ENCODE measurements at places on chromosomes 3 and 15.

GRCh38 chr15:70030851-70031250 is 66.9 kb downstream of the TLE3 start:
- DNase-seq: no peak

DNA sequence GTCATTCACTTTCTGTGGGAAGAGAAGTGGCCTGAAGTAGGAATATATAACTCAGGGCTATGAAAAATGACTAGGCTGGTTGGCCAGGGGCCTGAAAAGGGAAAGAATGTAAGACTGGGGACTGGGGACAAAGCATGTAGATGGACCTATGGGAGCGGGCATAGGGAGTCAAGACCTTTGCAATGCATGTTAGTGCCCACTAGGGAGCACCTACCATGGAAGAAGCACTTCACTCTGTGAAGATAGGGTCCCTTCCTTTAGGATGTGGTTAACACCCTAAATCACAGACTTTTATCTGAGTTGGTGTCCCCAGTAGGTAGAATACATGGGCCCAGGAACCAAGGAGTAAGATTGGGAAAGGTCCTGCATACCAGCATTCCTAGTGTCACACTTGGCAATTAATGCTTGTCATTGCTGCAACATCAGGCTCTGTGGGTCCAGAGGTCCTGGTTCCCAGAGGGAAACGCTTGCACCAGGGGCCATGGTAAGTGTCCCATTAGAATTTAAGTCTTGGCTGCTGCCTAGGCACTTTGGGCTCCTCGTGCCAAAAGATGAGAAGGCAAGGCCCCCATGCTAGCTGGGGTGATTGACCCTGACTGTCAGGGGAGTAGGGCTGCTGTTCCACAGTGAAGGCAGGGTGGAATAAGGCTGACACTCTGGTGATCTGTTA is 79.6 kb downstream of the CRYGS start:
- no peak for DNase-seq

GRCh38 chr3:108472001-108472591 is 38.3 kb downstream of the MYH15 start:
- DNase-seq: no peak

DNA sequence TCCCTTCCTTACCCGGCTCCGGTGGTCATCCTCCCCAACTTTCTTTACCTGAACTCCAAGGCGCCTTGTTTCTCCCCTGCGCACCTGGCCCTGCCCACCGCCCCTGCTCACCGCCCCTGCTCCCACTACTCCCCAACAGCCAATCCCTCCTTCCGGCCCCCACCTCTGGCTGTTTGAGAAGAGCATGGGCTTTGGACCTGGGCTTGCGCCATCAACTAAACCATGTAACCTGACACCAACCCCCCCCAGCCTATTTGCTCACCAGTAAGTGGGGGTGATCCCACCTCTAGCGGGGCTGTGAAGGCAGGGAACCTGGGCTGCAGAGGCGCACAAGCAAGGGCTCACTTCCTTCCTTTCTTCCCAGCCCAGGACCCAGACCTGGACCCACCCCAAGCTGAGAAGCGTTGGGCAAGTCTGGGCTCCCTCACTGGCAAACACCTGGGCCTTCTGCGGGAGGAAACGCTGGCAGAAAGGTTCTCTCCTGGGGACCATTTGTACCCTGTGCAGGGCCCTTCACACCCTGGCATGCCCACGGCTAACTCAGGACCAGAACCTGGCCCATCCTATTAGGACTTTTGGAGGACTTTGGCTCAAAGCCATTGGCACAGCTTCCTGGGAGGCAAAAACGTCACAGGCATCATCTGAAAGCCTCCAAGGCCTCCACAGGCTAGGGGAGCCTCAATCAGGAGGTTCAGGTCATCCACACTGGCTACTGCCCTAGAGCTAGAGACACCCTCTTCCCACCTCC is at the start of gene PLXNB1:
Gene PLXNB1 (minus strand): TSS at position 127 of the 748 bp plus-strand sequence. CDS start 5,475 bp downstream, outside the sequence.
- DNase-seq: no peak

DNA sequence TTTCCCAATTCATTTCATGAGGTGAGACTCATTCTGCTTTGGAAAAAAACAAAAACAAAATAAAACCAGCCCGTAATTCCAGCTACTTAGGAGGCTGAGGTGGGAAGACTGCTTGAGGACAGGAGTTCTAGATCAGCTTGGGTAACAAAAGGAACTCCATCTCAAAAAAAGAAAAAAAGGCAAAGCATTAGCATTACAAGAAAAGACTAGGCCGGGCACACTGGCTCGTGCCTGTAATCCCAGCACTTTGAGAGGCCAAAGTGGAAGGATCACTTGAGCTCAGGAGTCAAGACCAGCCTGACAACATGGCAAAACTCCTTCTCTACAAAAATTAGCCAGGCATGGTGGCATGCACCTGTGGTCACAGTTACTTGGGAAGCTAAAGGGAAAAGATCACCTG is 33.9 kb downstream of the TRPM7 start:
- DNase-seq: no peak

GRCh38 chr3:172291650-172292049 is 156.6 kb downstream of the GHSR start:
- no peak for DNase-seq

- DNase-seq: no peak
These were observed 51.6 kb upstream of the CP start for GRCh38 chr3:149273096-149273751.

- no peak for DNase-seq
These were observed 641.1 kb upstream of the NAALADL2 start for GRCh38 chr3:174218016-174218415.

DNA sequence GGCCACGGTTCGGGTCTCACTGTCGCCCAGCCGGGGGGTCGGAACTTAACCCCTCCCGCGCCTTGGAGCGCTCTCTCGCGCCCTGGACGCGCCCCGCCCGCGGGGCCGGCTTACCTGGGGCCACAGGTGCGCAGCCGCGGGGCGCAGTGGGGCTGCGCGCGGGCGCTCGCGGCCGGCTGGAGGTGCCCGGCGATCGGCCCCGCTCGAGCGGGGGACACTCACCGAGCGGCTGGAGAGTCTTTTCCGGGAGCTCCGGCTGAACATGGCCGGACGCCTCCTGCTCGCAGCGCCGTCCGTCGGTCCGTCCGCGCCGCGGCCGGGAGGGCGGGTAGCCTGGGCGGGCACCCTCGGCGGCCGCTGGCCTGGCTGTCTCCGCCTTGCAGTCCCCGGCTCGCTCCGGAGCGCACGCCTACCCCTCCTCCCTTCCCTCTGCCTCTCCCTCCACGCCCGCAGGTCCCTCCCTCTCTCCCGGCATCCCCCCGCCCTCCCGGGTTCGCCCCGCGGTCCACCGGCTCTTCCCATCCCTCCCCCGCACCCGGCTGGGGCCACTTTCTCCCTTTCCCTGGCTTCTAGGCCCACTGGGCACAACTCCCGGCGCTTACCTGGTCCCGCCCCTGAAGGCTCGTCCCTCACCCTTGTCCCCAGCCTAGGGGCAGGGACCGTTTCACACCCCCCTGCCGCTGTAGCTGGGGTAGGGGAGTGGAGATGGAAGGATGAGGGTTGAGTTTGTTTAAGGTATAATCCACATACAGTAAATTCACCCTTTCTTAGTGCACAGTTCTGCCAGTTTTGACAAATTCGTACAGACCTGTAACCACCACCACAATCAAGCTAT is 220.1 kb upstream of the PRICKLE2 start:
- DNase-seq: no peak

GRCh38 chr3:122618614-122619013 is 41.2 kb downstream of the PARP15 start:
- no peak for DNase-seq

GRCh38 chr3:16279010-16279801 is 14.2 kb downstream of the OXNAD1 start:
- DNase-seq: no peak

- DNase-seq: no peak
These were observed 57.5 kb downstream of the SST start for GRCh38 chr3:187612656-187613055.

GRCh38 chr3:14766428-14767244 is 52.1 kb upstream of the FGD5 start:
- no peak for DNase-seq

DNA sequence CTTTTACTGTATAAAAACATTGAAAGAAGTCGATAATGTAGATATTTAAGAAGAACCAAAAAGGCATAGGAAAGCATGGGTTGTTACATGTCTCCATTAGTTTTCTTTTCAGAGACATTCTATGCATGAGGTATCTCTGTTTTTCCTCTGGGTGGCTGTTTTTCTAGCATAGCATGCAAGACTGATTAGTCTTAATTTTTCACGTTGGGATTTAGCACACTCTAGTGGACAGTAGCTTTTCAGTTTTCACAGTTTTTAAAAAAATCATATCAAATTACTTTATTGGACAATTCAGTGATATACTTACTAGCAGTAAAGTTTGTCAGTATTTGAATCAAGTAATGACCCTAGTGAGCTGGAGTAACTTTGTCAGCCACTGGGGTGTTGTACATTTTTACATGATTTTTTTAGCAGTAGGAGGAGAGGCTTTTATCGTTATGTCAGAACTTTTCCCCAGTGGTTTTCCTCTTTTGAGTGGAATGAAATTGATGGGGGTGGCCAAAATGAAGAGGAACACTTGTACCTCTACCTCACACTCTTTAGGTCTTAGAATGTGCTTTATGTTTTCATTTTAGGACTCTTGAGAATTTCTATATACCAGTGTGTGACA is 57.2 kb downstream of the SEC22A start:
- DNase-seq: no peak

GRCh38 chr3:24899901-24900603 is 405.4 kb upstream of the THRB start:
- DNase-seq: no peak

- DNase-seq: no peak
These were observed 61.3 kb downstream of the UBE2E2 start for GRCh38 chr3:23264413-23264812.

- DNase-seq: no peak
These were observed 104.5 kb downstream of the RARB start for GRCh38 chr3:25532431-25533162.

DNA sequence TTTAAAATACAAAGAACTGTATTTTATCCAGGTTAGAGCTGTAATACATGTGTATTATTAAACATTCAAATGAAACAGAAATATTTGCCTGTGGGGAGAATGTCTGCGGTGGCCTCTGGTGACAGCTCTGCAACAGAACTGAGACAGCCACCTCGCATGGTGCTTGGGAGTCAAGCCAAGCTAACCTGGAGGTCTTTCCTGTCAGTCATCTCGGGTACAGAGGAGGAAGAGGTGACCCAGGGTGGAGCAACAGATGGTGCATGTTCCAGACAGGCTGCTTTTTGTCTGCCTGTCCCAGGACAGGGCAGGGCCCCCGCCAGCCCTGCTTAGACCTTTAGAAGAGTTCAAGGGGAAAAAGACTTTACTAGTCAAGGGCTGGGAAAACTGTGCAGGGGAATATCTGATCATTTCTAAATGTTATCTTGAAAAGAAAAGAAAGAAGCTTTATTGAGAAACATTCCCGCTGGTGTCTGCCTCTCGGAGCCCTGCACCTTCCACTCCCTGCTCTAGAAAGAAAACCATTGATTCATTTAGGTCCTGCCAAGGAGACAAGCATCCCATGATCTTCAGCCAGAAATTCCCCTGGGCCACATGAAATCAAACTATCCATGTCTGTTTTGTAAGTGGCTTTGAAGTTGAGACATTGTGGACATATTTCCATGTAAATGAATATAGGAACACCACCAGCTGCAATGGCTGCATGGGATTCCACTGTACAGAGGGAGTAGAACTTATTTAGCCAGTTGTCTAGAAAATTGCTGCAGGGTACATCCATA is 5.5 kb upstream of the NR2E3 start:
- no peak for DNase-seq

DNA sequence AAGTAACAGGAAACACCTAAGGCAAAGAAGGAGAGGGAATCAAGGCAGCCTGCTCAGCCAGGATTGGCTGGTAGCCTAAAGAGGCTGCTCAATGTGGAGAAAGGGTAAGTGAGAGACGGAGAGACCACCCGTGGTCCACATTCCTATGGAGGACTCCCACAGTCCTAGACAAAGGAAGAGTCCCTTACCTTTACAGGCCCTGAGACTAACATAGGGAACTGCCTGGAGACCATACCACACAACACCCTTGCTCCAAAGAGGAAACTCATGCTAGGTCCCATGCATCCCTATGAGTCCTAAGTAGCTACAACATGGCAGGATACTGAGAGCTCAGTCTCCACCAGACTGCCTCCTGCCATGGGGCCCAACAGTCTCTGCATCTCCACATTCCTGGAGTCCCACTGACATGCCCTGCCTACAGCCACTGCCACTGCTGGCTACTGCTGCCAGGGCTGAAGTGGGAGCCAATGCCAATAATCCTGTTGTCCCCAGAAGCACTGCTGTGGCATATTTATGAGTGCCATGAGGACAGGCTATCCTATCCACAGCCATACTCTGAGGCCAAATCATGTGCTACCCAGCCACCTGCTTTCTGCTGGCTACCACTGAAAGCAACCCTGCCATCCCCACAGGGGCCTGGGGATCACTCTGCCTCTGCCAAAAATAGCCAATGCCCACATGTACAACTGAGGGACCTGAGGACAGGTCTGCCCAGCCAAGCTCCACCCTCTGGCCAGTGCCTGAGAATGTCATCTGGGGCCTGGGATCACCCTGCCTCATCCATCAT is 45.0 kb downstream of the COPS2 start:
- no peak for DNase-seq

GRCh38 chr3:29759411-29760225 is 478.7 kb downstream of the RBMS3 start:
- no peak for DNase-seq

DNA sequence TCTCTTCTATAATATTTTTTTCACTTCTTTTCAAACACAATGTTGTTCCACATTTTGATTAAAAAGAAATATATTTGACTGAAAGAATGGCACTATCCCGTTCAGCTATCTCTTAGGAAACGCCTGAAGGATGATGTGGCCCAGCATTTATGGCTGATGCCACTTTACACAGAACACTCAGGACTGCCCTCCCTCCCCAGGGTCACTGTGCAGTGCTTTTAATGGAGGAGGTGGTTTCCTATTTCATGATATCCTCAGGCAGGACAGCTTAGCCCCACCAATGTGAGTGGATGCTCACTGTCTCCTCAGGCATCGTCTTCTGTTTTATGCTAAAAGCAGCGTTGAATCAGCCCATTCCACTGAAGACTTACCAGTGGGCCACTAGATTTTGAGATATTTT is 135.9 kb downstream of the KCNAB1 start:
- no peak for DNase-seq

DNA sequence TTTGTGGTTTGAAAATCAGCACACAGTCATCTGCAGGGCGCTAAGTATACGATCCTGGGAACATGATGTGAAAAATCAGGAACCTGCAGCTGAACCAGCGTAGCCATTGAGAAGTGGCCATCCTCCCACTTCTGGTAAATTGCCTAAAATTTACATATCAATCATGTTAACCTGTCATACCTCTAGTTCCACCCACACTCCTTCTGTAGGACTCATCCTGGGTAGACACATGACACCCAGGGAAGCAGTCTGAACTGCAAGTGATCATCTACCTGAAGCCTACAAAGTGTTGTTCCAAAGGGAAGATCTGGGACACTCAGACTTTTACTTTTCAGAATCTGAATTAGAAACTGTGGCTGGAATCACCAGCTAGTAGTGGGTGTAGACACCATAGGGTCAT is 5.5 kb upstream of the PSMD6 start:
- DNase-seq: no peak

- no peak for DNase-seq
These were observed 255.8 kb downstream of the MFSD1 start for GRCh38 chr3:159057621-159058020.
